BE2C (cell line): ENCODE measurements at places on chromosomes 4 and X.
A peak's percentile ranks its signal among the peaks of the same experiment; 100 is the strongest.

DNA sequence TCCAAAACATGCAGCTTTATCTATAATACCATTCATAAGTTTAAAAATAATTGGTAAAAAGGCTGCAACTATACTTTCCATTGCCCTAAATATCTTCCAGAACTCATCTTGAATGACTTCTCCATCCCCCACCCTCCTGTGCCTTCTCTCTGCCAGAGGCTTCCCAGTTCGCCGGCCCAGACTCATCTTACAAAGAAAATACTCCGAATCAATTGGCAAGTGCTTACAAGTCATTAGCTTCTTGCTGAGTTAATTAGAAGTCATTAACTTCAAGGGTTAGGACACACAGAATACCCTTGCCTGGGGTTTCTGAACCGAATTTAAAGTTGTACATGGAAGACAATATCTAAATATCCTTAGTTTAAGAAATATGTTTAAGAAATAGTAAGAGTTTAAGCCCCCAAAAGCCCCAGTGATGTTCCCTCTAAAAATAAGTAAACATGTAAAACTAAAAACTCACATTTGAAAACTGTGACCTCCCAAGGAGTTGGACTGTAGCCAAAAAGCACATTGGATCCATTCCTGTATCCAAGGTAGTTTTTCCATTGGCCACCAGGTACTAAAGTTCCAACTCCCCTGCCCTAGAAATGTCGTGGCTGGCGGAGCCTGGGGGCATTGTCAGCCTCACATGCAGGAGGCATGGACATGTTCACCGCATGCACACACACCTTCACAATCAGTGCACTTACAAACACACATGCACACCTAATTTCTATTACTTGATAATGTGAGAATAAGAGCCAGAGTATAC, 535.2 kb upstream of the FAT1 start:
- no peak for DNase-seq

DNA sequence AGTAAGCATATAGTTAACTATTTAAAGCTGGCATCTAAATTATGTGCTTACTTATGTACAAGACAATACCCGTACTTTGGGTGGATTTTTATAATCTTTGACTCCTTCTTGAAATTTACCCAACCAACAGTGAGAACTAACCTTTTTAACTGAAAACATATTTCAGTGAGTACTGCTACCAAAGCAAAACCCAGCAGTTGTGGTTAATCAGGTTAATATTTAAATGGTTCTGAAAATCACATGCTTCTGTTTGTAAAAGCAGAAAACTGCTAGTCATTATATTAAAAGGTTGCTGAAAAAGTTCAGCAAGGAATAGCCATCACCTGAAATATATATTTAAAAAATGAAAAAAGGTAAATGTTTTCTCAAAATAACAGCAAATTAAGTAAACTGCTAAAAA, 20.0 kb downstream of the UBE2D3 start:
- DNase-seq: no peak

- no peak for DNase-seq
These were observed 51.5 kb upstream of the RAP2C start for GRCh38 chrX:132270699-132271098.

GRCh38 chr4:6767748-6768538, 14.6 kb upstream of the KIAA0232 start:
- DNase-seq: no peak

GRCh38 chr4:86223472-86223871, 136.4 kb downstream of the MAPK10 start:
- DNase-seq: peak; percentile 45

DNA sequence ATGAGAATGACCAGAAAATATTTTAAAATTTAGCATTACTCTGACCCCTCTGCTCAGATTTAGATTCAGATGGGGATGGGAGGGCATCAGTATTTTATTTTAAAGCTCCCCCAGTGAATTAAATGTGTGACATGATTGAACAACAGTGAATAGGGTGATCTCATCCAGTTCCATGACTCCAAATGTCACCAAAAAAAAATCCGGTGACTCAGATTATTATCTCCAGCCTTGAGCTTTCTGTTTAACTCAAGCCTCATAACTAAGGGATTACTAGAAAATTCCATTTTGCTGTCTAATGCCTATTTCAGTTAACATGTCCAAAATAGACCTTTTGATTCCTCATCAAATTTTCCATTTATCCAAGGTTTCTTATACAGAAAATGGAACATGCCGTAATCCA, 121.8 kb upstream of the TMEM47 start:
- DNase-seq: no peak

- DNase-seq: no peak
These were observed 44.1 kb upstream of the PRKX start for GRCh38 chrX:3757510-3758025.

GRCh38 chr4:52687696-52688095, 28.6 kb upstream of the USP46 start:
- no peak for DNase-seq

DNA sequence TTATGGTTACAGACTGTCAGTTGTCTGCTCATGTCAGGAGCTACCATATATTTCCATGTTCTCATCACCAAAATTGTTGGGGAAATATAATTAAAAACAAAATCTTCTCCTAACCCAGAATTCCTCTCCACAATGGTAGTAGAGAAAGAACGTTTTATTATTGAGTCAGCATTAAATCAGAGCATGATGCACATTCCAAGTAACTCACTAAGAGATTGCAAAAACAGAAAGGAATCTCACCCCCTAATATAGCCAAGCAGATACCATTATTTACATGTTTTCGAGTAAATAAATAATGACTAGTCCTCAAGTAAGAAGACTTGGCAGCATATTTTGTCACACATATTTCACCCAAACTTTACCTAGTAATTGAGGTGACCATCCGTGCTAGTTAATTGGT, 36.2 kb upstream of the ARHGEF6 start:
- no peak for DNase-seq
